ENCODE measurements at places on chromosomes 11 and 22.

DNA sequence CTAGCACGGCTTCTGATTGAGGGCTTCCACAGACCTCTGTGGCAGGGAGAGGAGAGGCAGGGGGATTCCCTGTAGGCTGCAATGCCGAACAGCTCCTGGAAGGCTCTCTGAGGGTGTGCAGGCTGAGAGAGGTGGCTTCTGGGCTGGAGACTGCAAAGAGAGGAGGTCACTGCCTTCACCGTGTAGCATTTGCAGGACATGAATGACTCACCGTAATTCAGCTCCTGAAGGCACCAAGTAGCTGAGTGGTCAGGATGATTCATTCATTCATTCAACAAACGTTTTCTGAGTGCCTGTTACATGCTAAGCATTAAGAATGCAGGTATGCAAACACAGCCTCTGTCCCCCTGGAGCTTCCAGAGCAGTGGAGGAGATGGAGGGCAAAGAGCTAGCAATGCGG, 18.0 kb upstream of the EIF3D start:
- no peak for DNase-seq

GRCh38 chr22:34950489-34950888, 115.5 kb upstream of the ISX start:
- DNase-seq, result no peak

DNA sequence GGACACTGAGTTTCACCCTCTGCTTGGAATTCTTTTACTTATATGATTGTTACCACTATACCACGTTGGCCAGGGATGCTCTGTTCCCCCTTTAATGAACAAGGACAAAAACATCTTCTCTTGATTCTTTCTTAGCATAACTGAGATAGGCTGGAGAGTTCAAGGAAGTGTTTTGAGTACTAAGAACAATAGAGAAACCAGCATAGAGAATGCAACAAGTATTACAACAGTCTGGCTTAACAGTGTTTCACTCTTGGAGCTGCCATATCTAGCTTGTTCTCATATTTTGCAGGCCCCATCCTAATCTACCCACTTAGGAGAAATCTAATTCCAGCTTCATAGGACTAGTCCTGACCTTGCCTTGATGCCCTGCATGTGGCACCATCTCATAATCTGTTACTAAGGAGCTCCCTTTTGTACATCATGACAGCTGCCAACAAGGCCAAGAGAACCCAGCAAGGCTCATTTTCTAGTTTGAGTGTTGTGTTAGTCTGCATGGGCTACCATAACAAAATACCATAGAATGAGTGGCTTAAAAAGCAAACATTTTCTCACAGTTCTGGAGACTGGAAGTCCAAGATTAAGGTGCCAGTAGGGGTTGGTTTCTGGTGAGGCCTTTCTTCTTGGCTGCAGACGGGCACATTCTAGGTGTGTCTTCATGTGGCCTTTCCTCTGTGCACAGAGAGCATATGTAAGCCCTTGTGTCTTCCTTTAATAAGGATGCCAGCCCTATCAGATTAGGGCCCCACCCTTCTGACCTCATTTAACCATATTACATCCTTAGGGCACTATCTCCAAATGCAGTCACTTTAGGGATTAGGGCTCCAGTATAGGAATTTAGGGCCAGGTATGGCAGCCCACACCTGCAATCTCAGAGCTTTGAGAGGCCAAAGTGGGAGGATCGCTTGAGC, 37.8 kb downstream of the PACS1 start:
- no peak for DNase-seq

DNA sequence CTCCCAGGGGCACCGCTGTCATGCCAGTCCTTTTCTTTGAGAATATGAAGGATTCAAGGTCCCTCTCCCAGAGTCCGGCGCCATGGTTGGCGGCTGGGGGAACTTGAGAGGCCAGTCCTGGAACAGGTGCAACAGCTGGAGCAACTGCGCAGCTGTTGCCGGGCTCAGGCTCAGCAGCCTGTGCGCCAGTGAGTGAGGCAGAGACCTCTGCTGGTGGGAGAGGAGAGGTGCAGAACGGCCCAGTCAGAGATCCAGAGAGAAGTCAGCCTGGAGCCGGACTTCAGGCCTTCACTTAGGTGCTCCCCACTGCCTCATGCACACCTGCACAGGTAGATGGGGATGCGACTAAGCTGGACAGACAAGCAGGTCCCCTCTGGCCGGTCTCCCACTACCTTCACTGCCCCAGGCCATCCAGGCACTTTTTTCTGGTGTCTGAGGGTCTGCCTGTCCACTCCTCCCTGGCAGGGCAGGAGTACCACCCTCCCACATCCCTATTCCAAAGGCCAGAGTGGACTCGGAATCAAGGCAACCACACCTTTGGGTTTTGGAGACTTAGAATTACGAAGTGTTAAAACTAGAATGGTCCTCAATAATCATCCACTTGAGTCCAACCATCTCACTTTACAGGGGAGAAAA, 4.6 kb downstream of the CHRDL2 start:
- DNase-seq, result peak; percentile 70

GRCh38 chr22:17777005-17777716, 2.9 kb upstream of the BID start:
- no peak for DNase-seq

GRCh38 chr22:47036352-47036751, 273.9 kb downstream of the TBC1D22A start:
- DNase-seq, result no peak

DNA sequence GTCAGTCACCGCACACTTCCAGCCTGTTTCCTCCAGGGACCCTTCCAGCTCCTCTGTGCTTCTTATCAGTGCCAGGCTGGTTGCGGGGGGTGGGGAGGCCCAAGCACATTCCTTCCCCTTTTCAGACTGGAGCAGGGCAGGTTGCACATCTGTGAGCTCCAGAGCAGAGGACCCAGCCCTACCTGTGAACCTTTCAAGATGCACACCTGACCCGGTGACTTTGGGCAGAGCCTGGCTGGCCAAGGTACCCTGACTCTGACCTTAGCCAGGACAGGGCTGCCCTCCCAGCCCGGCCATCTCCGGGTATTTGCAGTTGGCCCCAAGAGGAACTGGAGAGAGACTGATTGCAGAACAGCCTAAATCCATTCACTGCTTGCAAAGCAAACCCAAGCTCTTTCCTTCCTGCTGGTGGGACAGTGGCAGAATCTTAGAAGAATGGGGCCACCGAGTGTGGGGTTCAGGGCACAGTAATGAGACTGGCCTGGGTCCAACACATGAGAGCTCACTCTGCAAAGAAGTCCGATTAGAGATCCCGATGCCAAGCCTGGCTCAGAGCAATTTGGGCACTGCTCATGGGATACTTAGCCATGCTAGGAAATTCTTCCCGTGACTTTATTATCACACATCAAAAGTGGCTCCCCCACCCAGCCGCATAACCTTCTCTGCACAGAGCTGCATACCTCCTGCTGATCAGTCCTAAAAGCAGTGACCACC, 64.7 kb upstream of the CCND1 start:
- no peak for DNase-seq

DNA sequence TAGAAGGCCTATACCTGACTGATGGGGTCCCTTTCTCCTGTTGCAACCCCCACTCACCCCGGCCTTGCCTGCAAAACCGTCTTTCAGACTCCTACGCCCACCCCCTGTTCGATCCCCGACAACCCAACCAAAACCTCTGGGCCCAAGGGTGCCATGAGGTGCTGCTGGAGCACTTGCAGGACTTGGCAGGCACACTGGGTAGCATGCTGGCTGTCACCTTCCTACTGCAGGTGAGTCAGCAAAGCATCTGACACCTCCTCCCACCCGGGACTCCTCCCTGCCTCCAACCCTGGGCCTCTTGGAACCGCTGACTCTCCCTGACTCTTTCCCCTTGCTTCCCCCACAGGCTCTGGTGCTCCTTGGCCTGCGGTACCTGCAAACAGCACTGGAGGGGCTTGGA, 1.2 kb downstream of the ROM1 start:
- no peak for DNase-seq

DNA sequence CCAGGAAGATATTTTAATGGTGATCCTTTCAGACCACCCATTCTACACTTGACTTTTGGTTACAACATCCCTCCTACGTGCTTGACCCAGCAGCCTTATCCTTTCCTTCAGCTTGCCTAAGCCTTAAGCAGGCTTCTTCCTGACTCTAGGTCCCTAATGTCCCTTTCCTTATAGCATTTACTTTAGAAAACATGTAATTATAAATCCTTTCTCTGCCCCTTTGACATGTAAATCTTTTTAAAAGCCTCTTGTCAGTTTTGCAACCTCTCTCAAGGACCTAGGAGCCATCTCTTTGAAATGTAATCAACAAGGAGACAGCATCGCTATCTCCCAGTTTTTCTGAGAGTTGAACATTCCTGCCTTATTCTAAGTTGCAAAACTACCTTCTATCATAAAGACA, 1255.2 kb downstream of the LRRC4C start:
- DNase-seq, result no peak

DNA sequence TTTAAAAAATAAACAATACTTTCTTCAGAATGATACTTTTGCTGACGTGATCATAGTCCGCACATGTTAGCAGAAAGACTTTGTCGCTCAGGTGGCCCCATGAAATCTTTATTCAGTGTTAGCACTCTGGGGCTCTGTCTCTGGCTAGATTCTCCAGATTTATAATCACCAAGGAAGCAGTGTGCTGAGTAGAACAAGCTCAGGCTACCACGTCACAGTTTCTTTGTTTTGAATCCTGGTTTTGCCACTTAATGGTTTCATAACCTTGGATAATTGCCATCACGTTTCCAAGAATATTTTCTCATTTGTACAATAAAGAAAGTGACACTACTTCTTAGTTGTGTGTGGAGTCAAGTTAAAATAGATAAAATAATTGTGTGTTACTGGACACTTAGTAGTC, 3.9 kb upstream of the MUC15 start:
- no peak for DNase-seq

DNA sequence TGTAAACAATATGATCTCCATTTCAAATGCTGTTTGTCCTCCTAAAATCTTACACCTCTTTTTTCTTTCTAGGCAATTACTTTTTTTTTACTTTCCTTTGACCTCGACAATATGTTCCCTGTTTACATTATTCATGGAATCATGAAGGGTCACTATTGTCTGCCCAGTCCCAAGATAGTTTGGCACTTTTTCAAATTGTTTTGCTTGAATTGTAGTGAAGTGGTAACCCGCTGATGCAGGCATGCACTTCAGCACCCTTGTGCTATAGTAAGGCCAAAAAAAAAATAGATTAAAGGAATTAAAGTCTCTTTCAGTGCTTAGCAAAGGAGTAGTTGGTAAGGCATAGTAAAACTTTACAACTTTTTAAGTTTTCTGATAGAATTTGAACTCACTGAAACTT, 90.9 kb downstream of the PAX6 start:
- no peak for DNase-seq

GRCh38 chr11:19978668-19979518, 181.4 kb downstream of the DBX1 start:
- no peak for DNase-seq

DNA sequence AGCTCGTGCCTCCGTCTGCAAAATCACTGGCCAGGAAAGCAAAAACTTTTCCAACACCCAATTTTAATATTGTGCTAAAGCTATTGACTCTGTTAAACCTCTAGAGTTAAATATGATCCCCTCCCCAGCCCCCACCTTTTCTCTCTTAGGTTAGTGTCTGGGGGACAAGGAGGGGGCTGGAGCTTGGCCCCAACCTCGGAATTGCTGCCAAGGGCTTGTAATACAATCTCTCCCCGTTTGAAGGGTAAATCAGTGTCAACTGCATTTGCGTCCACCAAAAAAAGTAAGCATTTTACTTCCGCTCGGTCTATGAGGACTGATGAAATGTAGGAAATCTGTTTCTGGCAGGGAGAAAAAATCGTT, at the start of gene GAS2:
TSS of gene GAS2 (plus strand) at position 287 of the 363 bp plus-strand sequence. CDS start 8,259 bp downstream, outside the sequence.
- DNase-seq, result no peak

- DNase-seq, result no peak
These were observed 79.0 kb upstream of the HEPHL1 start for GRCh38 chr11:93942176-93942575.

GRCh38 chr11:1049431-1049891, 12.9 kb upstream of the MUC6 start:
- peak; percentile 65 for DNase-seq

DNA sequence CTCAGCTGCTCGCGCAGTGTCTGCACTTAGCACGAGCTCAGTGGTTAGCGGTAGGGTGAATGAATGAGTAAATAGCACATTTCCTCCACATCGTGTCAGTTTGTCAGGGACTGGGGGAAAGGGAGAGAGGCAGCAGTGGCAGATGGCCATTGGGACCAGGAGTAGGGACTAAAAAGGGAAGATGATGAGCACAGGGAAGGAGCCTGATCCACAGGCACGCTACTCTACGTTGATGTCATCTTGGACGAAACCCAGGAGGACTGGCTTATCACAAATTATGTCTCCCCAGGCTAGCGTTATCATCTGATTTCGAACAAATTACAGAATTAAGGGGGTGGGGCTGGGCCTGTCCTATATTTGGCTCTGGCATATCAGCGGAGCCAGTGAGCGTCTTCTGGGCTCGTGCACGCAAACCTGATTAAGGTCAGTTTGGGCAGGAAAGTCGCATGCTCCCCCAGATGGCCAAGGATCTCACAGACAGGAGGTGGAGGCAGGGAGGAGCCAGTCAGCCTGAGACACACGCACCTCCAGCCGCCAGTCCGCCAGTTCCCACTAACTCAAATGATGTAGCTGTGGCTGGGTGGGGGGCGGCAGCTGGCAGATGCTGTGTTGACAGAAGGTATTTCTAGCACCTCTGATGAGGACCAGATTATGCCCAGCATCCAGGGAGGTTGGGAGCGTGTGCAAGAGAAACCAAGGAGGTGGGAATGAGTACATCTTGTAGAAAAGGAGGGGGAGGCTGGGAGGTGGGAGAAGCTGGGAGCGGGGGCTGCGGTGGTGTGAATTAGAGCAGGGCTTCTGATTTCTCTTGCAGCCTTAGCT, 97.4 kb upstream of the PRDM11 start:
- no peak for DNase-seq

DNA sequence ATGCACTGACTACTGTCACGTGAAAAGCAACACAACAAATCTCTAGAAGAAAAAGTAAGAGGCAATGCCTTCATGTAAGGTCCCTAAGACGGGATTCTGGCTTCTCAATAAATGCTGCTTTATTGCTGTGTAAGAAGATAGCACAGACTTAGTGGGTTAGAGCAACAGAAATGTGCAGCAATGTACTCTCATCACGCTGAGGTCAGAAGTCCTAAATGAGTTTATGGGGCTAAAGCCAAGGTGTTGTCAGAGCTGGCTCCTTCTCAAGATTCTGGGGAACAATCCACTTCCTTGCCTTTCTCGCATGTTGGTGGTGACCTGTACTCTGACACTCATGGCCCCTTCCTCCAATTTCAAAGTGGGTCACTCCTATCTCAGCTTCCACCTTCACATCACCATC, 93.4 kb downstream of the SHANK2 start:
- no peak for DNase-seq

GRCh38 chr11:65060913-65061408, 2.6 kb upstream of the NAALADL1 start:
- DNase-seq, result no peak

DNA sequence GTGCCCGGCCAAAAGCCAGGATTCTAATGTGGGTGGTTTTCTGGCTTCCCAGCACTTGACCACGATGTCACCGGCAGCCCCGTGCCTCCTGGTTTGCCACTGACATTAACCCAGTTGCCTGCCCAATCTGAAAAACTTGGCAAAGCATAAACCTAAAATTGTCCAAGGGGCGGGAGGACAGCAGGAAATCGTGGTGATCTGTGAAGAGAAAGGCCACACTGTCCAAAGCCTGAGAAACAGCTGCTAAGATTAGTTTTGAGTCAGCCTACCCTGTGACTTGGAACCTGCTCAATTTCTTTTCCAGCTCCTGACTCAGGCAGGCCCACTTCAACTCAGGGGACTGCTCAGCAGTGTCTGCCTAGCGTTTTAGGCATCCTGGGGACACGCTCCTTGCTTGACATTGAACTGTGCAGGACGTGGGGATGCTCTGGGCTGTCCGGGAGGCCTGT, 8.2 kb upstream of the F2 start:
- peak; percentile 94 for DNase-seq

- DNase-seq, result no peak
These were observed 324.9 kb upstream of the CCDC90B start for GRCh38 chr11:83611031-83611430.

Data from tibial artery (tissue), 4 donors.